EH (cell line): ENCODE measurements at places on chromosomes 2 and 18.

GRCh38 chr18:56000041-56000440 lies 412.0 kb upstream of the TCF4 start:
- DNase-seq = peak; percentile 26

DNA sequence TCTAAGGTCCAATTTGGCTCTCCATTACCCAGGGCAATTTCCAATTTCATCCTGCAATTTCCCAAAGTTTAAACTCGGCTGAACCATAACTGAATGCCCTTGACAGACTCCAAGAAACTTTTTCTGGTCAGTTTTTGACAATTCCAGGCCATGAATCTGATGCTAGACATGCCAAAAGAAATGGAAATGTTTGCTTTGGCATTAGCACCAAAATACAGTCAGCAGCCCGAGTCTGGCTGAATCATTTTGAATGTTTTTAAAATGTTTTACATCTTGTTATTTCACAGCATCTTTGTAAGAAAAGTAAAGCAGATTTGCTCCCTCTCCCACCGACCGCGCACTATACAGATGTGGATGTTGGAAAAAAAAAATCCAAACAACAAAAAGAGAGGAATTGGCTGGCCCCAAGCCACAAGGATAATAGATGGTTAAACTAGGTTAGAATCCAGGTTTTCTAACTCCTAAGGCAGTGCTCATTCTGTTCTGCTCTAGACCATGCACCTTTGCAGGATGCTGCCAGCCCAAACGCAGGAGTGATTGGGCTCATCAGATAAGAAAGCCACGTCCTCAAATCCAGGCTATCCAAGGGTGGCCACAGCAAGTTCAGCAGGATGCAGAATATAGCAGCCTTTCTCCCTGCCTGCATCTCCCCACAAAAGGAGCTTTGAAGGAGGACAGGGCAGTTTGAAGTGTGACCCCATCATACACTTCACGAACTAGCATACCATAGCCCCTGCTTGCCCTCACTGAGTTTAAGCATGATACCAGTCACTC lies 167.5 kb downstream of the ALK start:
- DNase-seq = peak; percentile 40

DNA sequence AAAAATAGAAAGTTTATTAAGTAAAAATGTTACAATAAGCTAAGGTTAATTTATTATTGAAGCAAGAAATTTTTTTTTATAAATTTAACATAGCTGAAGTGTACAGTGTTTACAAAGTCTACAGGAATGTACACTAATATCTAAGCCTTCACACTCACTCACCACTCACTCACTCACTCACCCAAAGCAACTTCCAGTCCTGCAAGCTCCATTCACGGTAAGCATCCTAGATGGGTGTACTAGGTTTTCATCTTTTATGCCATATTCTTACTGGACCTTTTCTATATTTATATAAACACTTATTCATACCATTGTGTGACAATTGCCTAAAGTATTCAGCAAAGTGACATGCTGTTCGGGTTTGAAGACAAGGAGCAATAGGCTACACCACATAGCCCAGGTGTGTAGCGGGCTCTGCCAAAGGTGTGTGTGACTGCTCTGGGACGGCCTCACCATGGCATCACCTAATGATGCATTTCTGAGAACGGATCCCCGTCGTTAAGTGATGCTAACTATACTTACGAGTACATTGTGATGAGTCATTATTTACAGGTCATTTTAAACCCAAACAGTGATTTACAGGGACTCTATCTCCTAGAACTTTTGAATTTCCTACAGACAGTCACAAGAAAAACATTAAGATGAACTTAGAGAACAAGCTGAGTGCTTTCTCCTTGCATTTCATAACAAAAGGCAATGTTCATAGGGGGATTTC lies 76.3 kb upstream of the ID2 start:
- peak; percentile 65 for DNase-seq

DNA sequence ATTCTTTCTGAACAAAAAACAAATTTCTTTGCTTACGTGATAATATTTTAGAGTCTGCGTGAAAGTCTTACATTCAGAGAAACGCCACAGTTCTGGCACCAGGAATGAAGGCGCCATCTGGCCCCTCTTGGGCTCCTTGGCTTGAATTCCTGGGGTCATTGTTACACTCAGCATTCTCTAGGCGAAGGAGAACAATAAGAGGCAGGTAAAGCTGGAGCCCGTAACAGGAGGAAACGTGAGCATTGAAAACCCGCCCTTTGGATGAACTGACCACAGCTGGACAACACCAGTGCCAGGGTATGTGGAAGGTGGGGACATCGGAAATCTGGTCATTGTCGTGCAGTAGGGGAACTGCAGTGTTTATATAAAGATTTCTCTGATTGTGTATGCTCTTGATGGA lies 144.8 kb downstream of the RNF152 start:
- no peak for DNase-seq

- no peak for DNase-seq
Observed at GRCh38 chr2:95060446-95061118, 35.1 kb downstream of the MAL start.

DNA sequence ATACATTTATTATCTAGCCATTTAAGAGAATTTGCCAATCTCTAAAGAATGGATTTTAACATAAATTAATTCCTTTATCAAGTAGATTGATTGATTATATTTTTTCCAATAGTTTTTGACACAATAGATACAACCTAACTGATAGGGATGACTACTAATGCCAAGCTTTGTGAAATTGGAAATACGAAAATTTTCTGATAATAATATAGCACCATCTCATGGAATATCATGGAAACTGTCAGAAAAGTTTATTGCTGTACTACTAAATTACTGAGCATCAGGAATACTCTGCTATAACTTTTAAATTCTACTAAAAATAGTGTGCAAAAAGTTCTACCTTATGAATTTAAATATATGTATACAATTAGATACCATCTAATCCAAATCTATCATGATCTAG lies 101.8 kb upstream of the MAP2 start:
- DNase-seq = no peak

DNA sequence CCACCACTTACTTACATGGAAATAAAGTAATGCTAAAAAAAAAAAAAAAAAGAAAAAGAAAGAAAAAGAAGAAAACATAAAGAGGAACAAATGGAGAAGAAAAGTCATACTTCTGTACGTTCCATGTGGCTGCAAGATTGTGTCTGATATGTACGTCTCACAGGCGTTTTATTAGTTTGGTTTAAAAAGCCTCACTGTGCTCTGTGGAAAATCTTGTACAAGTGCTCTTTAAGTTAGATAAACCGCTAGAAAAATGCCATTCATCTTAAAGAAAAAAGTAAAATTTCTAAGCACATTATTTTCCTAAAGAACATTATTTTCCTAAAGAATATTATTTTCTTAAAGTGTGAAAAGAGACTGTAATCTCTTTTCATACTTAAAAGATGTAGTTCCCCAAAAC lies 165.1 kb downstream of the ZNF521 start:
- no peak for DNase-seq

DNA sequence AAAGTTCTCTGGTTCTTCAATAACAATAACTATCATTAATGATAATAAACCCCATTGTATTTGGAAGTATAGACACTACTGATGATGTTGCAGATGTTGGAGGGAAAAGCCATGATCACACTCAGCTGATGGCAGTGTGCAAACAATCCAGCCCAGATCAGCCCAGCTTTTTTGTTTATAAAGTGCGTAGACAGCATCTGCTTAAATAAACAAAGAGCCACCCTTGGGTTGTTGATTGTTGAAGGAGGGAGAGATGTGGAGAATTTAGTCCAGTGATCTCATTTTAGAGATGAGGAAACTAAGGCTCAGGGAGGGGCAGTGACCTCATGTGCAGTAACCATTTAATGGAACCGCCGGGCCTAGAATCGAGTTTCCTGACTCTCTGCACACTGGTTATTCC lies 56.0 kb upstream of the MEX3C start:
- no peak for DNase-seq

- peak; percentile 25 for DNase-seq
Observed at GRCh38 chr2:178258916-178259315, 64.6 kb downstream of the OSBPL6 start.

- no peak for DNase-seq
Observed at GRCh38 chr18:47247036-47247415, 4.4 kb downstream of the SKOR2 start.

GRCh38 chr2:223635080-223635479 lies 32.9 kb upstream of the SCG2 start:
- DNase-seq = peak; percentile 45

DNA sequence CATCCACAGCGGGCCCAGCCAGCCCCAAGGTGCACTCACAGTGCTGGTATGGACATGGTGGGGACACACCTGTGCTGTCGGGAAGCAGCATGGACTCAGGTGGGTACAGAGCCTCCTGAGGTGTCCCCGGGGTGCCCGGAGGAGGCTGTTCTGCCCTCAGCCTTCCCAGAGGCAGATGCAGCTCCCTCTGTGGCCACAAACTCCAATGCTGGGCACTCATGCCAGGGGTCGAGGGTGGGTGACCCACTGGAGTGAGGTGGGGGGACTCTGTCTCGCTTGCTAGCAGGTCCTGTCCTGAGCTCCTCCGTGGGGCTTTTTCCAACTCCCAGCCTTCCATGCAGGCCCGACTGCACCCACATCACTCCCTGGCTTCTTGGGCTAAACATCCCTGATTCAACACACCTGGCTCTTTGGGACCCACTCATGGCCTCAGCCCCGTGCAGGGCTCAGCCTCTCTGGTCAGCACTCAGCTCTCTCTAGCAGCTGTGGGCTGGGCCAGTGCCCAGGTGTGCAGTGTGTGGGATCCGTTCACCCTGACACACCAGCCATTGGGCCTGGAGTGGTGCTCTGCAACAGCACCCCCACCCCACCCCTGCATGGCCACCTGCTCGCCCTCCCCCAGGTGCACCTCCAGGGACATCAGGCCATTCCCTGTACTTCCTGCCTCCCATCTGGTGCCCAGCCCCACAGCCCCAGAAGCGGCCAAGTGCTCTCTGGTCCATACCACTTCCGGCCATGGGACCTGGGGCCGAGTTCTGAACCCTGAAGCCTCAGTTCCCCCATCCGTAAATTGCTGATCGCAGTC lies 16.0 kb downstream of the RAMP1 start:
- no peak for DNase-seq

DNA sequence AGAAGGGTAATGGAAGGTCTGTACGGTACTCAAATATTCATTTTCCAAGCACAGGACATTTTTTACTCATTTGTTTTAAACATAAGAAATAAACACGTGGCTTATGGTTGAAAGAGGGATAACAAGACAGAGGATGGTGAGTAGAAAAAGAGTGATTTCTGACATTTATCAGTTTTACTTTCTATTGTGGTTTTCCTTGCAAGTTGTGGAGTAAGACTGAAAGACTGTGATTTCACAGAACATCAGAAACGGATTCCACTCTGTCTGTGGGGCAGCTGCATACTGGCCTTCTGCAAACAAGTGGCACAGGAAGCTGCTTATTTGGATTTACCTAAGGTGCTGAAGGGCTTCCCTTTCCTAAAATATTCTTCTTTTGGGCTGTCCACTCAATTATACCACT lies 122.2 kb upstream of the ITGB6 start:
- no peak for DNase-seq

DNA sequence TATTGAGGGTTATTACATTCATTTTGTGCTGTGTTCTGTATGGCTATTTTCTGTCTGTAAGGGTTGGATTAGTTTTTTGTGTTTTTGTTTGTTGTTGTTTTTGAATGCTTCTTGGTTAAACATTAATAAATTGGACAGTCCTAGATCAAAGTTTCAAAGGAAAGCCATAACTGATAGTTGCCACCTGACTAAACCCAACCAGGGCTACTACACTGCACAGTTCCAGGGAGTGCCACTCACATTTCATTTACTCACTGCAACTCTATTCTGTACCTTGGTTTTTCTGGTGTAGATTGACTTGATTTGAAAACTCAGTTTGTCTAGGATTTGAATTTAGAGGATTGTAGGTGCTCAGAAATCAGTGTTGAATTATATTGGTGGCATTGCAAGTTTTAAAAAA lies 6.4 kb downstream of the MYL12B start:
- DNase-seq = no peak

DNA sequence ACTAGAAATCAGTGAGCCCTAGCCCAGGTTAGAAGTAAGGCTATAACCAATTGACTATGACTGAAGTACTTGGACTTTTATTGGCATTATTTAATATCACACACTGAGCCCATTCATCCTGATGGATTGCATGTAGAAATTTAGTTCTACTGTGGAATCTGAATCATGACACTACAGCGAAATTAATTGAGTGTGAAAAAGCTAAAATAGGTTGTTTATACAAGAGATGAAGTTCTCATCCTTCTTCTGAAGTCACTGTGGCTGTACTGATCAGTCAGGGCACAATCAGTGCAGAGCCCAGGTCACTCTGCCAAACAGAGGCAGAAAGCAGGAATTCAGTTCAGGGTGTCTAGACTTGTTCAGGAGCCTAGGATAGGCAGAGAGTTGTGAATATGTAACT lies 158.9 kb downstream of the BABAM2 start:
- DNase-seq = peak; percentile 47

GRCh38 chr18:39655341-39655740 lies 2089.7 kb upstream of the CELF4 start:
- DNase-seq = no peak

DNA sequence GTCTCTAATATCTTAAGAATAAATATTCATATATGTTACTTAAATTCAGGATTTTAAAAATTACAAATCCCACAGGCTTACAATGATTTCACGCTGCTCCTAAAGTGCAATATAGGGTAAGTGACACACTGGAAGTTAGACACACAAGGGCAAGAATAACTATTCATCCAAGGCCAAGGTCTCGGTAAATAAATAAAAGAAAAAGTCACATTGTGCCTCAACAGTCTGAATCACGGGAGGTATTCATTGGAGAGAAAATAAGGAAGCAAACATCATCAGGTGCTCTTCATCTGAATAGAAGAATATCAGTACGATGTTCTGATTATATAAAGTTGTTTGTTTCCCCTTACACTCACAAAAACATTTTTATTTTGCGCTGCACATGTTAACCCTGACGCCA lies 820.2 kb downstream of the TRIB2 start:
- no peak for DNase-seq

GRCh38 chr2:42192652-42193566 lies 23.8 kb downstream of the EML4 start:
- peak; percentile 30 for DNase-seq

DNA sequence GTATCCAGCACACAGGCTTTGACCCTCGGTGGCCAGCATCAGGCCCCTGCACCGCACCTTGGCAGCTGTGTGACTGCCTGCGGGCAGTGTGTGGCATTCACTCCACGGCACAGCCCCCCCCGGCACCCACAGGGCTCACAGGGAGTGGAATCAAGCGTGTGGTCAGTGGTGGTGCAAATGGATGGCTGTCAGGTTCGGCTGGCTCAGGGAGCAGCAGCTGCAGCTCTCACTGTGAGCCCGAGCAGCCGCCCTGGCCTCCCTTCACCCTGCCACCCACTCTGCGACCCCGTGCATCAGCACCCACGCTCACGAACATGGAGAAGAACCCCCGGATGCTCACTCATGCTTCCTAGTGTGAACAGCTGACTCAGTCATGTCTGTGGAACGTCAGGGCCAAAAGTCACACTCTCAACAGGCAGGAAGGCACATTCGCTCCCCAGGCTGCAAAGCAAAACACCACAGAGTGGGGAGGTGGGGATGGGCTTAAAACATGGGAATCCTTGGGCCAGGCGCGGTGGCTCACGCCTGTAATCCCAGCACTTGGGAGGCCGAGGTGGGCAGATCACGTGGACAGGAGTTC lies 41.5 kb upstream of the GPC1 start:
- DNase-seq = peak; percentile 75
